ENCODE measurements at places on chromosomes 3 and 15. TPM values are rescaled to one million over a fixed set of nuclear protein-coding genes. Genes with fewer than 3 reads are reported as not detected.

- DNase-seq, result no peak
These were observed 28.1 kb downstream of the RPSA start for GRCh38 chr3:39434574-39434973.

- peak; percentile 50 for DNase-seq
These were observed 16.7 kb upstream of the PPP1R2 start for GRCh38 chr3:195559723-195560409.

GRCh38 chr3:147418808-147419701, 9.9 kb downstream of the ZIC1 start:
- DNase-seq, result no peak

- peak; percentile 51 for DNase-seq
These were observed 753 bp downstream of the EPHB1 start for GRCh38 chr3:134795746-134796280.

- no peak for DNase-seq
These were observed 437 bp downstream of the CELSR3 start for GRCh38 chr3:48662145-48662752.

DNA sequence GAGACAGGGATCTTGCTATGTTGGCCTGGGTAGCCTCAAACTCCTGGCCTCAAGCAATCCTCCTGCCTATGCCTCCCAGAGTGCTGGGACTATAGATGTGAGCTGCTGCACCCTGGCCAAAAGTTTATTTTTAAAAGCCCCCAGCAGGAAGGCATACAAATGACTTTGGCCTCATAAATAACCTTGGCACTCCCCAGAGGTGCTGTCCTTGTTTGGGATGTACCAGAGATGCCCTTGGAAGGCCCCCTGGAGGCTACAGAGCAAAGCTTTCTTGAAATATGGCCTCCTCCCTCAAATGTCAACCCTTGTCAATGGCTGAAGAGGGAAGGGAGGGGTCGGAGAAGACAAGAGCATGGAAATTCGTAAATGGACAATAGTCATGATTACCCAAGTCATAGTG, 14.0 kb upstream of the RTP3 start:
- no peak for DNase-seq

- no peak for DNase-seq
These were observed 88.3 kb upstream of the PRR23C start for GRCh38 chr3:139132976-139133375.

GRCh38 chr3:134008630-134009156, 21.0 kb downstream of the SLCO2A1 start:
- DNase-seq, result no peak

DNA sequence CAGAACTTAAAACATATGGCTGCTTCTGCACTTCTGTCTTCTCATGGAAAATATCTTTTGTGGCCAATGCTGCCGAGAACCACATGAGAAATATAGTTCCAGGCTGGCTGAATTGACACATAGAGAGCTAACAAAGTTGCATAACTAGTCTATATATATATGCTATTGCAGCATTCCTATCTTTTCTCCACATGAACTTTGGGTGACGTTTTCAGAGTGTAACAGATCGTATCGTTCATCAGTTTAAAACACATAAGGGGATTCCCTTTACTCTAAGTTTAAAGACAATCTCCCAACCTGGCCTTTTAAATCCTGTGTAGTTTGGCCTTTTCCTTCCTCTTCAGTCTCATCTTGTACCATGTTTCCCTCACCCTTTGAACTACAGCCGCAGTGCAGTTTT, 394.2 kb upstream of the CBLB start:
- no peak for DNase-seq

DNA sequence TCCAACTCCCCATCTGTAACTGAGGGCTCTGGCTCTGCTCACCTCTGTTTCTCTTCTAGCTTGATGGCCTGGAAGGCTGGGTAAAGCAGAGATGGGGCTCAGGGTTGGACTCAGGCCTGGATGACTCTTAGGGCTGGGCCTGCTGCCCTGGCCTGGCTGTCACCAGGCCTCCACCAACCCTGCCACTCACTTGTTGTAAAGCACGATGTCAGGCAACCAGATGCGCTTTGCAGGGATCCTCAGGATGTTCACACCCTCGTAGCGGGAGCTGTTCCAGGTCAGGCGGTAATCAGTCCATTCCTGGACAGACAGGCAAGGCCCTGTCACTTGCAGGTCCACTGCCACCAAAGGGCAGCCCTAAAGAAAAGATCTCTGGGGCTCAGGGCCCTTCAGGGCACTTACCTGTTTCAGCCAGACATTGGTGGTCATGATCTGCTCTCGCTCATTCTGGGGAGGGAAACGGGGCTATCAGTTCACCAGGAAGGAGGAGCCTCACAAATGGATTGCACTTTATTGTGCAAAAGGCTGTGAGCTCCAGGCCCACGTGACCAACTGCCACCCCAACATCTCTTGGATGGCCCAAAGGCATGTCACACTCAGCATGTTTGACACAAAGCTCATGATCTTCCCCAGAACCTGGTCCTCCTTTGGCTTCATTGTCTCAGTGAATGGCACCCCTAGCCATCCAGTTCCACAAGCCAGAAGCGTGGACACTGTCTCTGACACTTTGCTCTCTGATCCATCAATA, 9.9 kb downstream of the CHRNB4 start:
- DNase-seq, result no peak

DNA sequence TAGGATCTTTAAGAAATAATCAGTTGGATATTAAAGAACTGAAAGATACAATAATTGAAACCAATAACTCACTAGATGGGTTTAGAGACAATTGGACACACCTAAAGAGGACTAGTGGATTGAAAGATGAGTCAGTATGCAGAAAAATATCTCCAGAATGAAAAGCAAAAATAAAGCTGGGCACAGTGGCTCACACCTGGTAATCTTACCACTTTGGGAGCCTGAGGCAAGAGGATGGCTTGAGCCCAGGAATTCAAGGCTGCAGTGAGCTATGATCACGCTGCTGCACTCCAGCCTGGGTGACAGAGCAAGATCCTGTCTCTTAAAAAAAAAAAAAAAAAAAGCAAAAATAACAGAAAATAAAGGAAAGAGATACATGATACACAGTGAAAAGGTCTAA, 37.4 kb upstream of the CCDC174 start:
- no peak for DNase-seq

DNA sequence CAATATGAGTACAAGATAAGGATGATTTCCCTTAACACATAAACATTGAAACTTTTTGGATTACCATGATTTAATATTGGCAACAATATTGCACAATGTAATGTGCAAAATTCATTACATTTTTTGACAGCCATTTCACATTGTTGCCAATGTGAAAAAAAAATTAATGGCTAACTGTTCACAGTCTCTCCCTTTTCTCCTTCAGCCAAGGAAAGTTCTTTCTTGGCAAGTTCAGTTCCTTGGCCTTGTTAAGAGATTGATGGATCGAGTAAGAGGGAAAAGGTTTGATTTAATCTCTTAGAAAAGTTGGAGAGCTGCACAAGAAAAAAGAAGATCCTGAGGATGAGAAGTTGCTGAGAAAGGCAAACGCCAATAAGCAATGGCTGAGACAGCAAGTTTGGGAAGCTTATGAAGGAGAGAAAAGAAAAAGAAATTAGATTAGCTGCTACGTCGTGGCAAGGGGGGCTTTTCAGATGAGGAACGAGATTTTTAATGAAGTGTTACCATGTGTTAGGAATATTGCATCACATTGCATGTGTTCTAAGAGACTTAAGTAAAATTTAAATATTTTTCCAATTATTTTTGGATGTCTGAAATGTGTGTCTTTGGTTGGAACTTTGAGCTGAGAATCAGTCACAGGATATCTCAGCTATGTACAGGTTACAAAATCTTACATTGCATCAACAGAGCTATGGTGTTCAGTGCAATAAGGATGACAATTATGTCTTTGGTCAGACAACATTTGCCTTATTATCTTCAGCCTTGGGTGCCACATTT, 61.4 kb upstream of the ZNF280D start:
- DNase-seq, result no peak

DNA sequence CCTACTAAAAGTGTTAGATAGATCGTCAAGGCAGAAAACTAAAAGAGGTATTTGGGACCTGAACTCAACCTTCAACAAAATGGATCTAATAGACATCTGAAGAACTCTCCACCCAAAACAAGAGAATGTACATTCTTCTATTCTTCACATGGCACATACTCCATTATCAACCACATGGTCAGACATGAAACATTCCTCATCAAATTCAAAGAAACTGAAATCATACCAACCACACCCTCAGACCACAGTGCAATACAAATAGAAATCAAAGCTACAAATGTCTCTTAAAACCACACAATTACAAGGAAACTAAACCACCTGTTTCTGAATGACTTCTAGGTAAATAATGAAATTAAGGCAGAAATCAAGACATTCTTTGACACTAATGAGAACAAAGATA, 984.1 kb upstream of the GBE1 start:
- no peak for DNase-seq

GRCh38 chr3:141336672-141337522, 31.4 kb upstream of the ZBTB38 start:
- peak; percentile 57 for DNase-seq

- DNase-seq, result no peak
These were observed 3.4 kb upstream of the DISP2 start for GRCh38 chr15:40354408-40355171.

DNA sequence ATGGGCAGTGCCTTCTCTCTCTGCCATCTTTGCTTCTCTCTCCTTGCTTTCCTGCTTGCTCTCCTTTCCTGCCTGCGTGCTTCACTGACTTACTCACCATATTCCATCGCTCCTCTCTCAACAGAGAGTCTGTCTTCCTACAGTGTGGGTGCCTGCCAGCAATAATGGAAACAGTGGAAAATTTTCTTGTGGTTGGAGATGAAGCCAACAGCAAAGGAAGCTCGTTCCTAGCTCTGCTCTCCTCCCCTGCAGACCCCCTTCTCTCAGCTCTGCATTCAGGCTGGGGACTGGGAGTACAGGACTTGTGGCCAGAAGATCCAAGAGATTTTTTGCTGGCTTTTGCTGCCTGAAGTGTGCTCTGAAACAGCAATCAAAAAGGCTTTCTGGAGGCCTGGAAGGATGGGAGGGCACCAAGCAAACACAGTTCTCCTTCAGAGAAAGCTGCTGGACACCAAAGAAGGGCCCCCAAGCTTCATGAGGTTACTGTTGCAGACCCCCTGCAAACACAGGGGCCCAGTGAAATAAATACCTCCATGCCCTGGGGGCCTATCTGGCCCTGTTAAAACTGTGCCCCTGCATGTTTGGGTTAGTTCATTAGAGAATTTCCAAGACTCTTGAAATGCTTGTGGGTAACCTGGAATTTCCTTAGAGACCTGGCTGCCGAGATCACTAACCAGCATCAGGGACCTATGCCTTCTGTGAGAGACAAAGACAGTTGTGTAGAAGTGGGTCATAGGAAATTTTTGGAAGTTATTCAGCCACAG, 149.9 kb upstream of the RASGRP1 start:
- peak; percentile 51 for DNase-seq

- no peak for DNase-seq
These were observed 48.9 kb upstream of the CFAP161 start for GRCh38 chr15:81085213-81085612.

DNA sequence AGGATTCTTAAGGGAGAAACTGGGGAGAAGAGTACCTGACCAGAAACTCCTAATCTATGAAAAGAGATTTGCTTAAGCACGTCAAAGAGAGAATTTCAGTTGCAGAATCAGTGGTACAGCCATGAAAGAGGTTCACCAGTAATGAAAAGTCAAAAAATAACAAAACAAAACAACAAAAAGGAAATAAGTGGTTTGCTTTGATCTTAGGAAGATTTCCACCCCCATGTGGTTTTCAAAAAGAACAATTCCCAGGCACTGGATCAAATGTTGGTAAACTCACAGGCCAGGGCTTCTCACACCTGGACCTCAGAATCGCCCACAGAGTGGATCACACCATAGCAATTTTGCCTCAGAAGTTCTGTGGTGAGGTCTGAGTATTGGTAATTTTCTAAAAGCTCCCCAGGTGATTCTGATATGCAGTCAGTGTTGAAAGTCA, 67.5 kb downstream of the TMEM39A start:
- no peak for DNase-seq

DNA sequence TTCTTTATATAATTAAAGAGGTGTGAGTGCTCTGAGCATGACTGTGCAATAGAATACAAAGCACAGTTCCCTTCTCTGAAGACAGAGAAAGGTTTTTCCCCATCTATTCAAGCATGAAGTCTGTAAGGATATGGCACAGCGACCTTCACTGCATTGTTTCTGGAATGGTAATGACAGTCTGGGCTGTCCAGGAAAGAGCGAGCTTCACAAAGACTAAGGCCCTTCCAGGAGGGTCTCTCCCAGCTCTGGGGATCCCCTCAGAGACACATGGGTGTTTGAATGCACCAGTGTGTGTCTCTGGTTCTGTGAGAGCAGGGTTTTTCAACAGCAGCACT, 179.9 kb upstream of the NR2E3 start:
- DNase-seq, result peak; percentile 27

- peak; percentile 98 for DNase-seq
These were observed 71.1 kb downstream of the CCNL1 start for GRCh38 chr3:157088601-157089454.

DNA sequence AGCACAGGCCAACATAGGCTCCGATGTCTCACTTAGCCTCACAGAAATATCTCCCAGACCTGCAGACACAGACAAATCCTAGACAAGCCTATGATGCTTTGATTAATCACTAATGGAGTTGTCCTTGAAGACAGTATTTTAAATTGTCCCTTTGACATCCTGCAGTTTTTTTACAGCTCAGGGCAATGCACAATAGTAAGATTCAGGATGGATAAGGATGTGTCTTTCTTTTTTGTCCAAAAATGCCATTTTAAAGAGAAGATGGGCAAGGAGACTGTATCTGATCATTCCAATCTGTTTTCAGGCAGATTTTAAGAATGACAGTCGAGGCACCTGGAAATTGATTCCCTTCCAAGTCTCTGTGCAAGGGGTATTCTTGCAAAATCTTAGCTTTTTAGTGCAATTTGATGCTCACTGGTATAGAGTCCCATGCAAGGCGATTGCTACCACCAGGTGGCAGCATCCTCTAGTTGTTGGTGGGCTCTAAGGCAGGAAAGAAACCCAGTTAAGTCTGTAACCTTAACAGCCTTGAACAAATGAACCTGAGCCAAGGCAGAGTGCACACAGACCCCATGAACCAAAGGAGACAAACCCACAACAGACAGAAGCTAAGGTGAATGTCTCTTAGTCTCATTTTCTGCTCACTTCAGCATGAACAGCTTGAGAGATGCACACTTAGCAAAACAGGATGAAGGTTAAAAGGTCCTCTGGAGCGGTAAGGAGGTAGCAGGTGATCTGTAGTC, 51.2 kb upstream of the MINAR1 start:
- peak; percentile 45 for DNase-seq

GRCh38 chr15:81511138-81511537, 137.1 kb upstream of the TMC3 start:
- no peak for DNase-seq

The MYLK gene
- total RNA-seq, result 34.2 TPM

The AP3B2 gene
- total RNA-seq, result 6.7 TPM

The FANCI gene
- 35.7 TPM for total RNA-seq

The FMN1 gene
- total RNA-seq, result 1.4 TPM

The GPR27 gene
- total RNA-seq, result 12.1 TPM

The SLC22A14 gene
- total RNA-seq, result not detected

The CKMT1A gene
- total RNA-seq, result 0.78 TPM

The PRICKLE2 gene
- total RNA-seq, result 20.2 TPM

The ARHGAP11A gene
- 15.6 TPM for total RNA-seq
